ENCODE measurements at places on chromosomes 2 and 18. TPM values are rescaled to one million over a fixed set of nuclear protein-coding genes. Genes with fewer than 3 reads are reported as not detected.

DNA sequence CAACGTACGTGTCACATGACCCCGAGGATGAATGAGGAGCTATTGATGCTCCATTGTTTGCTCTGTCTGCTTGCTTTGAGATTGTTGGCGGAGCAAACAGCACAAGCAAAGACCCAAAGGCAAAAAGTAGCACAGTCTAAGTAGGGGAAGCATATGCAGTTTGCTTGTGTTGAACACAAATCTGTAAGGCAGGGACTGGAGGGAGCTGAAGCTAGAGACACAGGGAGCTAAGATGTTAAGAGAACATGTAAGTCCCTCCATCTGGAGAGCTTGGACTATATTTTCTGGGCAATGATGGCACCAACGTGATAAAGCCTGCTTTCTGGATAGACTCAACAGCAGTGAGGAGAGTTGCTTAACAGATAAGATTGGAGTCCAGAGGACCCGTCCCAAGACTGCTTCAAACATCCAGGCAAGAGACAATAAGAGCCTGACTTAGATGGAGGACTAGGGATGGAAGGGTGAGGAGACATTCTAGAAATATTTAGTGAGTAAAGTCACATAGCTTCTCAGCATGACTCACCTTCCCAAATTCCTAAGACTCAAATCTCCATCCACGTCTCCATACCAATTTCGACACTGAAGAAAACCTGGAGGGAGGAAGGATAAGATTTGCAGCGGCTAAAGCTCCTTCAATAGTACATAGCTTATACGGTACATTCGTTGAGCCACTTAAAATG, 88.1 kb upstream of the KLF7 start:
- no peak for DNase-seq

- DNase-seq = no peak
Observed at GRCh38 chr2:74864728-74865722, 31.1 kb downstream of the HK2 start.

DNA sequence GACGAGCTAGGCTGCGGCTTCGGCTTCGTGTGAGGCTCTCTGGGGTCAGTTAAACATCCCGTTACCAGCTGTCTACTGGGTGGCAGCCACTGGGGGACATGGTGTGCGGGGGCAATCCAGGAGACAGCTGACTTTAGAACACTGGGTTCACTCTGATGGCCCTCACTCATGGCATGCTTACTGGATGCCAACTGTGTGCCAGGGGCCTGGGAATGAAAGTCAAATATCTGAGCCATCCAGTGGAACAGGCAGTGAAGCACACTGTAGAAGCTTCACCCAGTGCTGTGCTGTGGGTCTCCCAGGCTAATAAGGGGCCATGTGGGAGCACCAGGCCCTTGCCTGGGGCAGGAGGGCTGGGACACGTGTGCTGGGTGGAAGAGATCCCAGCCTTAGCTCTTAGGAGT, 48.3 kb downstream of the GLI2 start:
- DNase-seq = no peak

DNA sequence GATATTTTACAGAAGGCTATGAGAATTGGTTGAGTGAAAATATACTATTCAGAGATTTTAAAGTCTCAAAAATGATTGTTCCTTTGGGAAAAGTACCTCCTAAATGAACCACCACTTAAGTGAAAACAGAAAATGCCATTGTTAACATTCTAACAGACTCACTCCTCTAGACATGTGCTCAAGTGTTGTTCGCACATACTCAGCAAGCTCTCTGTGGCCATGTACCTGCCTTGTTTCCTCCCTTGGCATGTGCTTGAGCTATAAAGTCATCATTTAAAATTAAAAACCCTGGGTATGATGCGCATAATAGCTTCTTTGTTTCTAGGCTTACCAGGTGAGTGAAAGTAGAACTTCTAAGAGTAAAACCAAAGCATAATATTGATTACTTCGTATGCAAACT, 343.2 kb upstream of the VRK2 start:
- DNase-seq = no peak

GRCh38 chr18:45782662-45783061, 42.8 kb upstream of the SIGLEC15 start:
- no peak for DNase-seq

DNA sequence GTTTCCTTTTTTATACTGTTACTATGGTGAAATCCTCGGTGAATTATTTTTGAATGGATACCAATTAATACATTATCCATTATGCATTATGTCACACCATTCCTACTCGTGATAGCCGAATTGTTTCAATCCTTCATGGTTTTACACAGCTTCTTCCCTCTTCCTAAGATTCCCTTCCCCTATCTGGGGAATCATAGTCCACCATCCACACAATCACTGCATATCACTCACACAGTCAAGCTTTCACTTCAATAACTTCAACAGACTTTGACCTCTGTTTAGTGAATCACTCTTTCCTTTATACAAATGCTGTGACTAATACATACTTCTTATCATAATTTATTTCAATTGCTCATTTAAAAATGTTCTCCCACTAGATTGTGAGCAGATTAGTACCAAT, 1108.1 kb upstream of the LRRTM1 start:
- no peak for DNase-seq

- DNase-seq = no peak
Observed at GRCh38 chr18:42364766-42365165, 409.7 kb downstream of the PIK3C3 start.

- DNase-seq = no peak
Observed at GRCh38 chr2:159683817-159684216, 28.5 kb upstream of the MARCHF7 start.

DNA sequence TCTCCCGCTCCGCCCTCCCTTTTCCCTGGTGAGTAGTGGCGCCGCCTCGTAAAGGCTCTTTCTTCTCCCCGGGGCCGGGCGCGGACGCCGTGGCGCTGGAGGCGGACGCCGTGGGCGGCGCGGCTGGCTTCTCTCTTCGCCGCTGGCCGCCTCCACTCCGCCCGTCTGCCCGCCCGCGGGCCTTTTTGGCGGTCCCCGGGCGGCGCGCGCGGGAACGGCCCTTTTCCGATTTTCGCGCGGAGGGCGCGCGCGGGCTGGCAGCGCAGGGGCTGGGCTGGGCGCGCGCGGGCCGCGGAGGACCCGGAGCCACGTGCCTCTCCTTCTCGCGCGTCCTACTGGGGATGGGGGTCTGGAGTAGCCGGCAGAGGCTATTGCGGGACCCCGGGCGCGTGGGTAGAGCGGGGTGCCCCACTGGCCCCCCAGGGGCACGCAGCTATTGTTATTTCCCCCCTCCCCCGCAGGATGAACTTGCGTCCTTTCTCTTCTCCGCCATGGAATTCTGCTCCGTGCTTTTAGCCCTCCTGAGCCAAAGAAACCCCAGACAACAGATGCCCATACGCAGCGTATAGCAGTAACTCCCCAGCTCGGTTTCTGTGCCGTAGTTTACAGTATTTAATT, 472 bp downstream of the SLC20A1 start:
- peak; percentile 33 for DNase-seq

- no peak for DNase-seq
Observed at GRCh38 chr2:215451012-215451756, 15.3 kb upstream of the FN1 start.

Gene DNER
- polyA plus RNA-seq = 0.01 TPM

DNA sequence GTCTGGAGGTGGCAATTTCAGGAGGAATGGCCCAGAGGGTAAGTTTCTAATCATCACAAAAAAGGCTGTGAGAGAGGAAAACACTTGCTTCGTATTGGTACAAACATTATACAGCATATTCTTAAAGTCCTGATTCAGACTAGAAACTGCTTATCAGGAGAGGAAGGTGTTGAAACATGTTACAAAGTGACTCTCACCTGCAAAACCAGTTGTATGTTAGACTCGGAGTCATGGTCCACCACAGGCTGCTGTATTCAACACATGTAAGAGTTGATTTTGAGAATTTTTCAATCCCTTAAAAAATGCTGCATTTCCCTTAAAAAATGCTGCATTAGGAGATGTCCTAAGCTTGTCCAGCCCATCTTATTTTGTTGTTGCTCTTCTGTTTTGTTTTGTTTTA, 61.5 kb downstream of the MBP start:
- no peak for DNase-seq

DNA sequence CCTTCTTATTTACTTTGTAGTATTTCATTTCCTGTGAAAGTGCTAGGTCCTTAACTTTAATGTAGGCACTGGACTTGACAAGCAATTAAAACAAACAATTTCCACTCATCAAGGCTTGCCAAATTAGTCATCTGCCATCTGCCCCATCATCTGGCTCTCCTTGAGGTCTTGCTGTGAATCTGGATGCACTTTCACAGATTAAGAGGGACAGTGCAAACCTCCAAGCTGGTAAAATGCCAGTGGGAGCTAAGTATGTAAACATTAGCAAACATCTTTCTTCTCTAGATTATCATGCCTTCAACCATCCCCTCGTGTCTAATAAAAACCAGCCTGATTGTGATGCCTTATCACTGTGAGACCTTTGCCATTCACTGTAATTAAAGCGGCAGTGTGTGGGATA, 402.9 kb downstream of the ERBB4 start:
- peak; percentile 49 for DNase-seq

Gene SPDYA
- 0.06 TPM for polyA plus RNA-seq

DNA sequence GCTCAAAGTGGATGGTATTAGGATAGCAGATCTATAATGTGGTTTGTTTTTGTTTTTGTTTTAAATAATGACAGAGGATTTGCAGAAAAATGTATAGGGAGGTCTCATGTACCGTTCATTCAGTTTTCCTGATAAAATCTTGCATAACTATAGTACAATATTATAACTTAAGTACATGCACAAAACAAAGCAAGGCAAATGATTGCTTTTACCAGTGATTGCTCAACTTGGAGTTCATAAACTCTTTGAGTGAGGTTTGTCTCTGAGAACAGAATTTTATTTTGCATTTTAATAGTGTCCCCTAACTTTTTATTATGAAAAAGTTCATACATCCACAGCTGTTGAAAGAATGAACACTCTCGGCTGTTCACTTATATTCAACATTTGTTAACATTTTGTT, 96.6 kb downstream of the MAP4K4 start:
- DNase-seq = no peak

Gene CKAP2L
- 3.4 TPM for polyA plus RNA-seq

DNA sequence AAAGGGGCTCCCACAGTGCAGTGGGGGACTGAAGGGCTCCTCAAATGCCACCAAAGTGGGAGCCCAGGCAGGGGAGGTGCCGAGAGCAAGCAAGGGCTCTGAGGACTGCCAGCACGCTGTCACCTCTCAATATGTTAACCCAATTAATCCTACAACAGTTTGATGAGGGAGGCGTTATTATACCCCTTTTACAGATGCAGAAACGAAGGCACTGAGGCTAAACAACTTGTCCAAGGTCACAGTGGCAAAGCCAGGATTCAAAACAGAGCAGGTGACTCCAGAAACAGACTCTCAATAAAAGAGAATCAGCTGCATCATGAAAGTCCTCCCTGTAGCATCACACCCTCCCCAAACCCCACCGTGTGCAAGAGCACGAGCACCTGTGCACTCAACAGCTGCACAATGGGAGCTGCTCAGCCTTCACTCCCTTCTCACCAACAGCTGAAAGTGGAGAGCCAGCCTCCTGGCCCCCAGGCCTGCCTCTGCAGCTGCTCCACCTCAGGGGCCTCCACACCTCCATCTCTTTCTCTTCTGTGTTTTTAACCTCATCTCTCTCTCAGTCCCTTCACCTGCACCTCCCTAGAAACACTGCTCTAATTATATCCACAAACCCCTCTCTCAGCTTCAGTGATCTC, 8.1 kb downstream of the NPC1 start:
- DNase-seq = no peak

DNA sequence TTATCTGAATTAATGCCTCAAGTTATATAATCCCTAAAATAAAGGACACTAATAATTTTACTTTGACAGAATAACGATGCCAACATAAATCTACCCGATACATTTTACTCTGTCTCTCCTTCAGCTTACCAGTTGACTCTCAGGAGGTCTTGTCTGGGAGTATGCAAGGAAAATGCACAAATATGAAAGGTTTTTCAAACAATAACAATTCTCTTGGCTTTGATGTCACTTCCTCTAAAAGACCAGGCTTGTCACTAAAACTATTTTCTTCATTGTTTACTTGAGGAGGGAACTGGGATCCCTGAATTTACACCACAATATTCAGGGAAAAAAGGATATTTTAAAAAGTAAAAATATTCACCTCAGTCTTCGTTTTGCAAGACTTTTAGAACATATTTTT, 97.2 kb downstream of the SOS1 start:
- peak; percentile 11 for DNase-seq

Gene DCDC2C
- not detected for polyA plus RNA-seq

GRCh38 chr2:54103454-54104314, 11.7 kb upstream of the ACYP2 start:
- DNase-seq = peak; percentile 91

DNA sequence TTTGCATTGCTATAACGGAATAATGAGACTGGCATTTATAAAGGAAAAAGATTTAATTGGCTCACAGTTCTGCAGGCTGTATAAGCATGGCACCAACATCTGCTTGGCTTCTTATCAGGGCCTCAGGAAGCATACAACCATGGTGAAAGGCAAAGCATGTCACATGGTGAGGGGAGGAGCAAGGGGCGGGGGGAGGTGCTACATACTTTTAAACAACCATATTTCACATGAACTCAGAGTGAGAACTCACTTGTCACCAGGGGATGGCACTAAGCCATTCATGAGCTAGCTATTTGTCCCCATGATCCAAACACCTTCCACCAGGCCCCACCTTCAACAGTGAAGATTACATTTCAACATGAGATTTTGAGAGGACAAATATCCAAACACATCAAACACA, 188.7 kb downstream of the MBD5 start:
- DNase-seq = peak; percentile 2

Gene GLB1L
- polyA plus RNA-seq = 13.6 TPM

DNA sequence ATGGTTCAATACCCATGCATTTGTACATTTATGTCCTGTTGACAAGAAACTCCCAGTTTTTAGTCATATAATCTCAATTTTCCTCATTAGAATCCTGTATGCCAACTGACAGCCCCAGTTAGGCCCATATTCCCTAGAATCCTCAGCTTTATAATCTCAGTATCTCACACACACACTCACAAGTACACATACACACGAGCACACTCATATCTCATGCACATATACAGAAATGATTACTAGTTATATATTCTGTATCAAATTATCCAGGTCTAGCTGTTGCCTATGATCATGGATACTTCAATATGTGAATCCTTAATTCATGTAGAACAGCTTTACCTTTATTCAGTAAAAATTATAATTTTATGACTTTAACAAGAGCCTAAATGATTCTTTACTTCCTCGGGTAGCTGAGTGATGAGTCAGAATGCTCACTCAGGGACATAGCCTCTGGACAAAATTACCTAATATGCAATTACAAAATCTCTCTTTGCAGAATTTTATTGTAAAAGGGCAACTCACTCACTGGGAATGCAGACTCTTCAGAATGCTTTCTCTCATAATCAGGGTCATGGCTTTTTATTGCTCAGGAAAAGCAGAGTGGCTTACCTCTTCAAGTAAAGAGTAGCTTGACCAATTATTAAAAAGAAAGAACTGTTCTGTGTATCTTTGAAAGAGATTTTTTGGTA, 193.6 kb upstream of the PIK3C3 start:
- no peak for DNase-seq

Gene STK25
- polyA plus RNA-seq = 879 TPM

DNA sequence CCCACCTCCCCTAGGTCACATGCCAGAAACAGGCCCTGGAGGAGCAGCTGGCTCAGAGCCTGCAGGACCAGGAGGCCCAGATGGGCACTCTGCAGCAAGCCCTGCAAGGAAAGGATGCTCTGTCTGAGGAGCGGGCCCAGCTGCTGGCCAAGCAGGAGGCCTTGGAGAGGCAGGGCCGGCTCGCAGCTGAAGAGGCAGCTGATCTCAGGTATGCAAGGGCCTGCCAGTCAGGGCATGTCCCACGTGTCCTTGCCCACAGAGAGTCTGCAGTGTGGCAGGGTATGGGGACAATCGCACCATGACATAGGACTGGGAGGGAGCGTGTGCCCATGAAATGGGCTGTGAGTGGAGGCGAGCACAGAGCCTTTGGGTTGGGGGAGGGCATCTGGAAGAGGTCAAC, 39.9 kb downstream of the CROCC2 start:
- DNase-seq = no peak
